MM.1S (cell line): ENCODE measurements at places on chromosomes 3 and 15.

- DNase-seq = no peak
These were observed 32.8 kb downstream of the PLSCR1 start for GRCh38 chr3:146511402-146512134.

- DNase-seq = no peak
These were observed 571 bp upstream of the RARRES1 start for GRCh38 chr3:158732856-158733200.

- no peak for DNase-seq
These were observed 24.9 kb upstream of the FAH start for GRCh38 chr15:80127911-80128310.

GRCh38 chr3:132723024-132723950 is 1.1 kb upstream of the NPHP3 start:
- DNase-seq = peak; percentile 35

- peak; percentile 87 for DNase-seq
These were observed 26.4 kb upstream of the SLC30A4 start for GRCh38 chr15:45548753-45549520.

DNA sequence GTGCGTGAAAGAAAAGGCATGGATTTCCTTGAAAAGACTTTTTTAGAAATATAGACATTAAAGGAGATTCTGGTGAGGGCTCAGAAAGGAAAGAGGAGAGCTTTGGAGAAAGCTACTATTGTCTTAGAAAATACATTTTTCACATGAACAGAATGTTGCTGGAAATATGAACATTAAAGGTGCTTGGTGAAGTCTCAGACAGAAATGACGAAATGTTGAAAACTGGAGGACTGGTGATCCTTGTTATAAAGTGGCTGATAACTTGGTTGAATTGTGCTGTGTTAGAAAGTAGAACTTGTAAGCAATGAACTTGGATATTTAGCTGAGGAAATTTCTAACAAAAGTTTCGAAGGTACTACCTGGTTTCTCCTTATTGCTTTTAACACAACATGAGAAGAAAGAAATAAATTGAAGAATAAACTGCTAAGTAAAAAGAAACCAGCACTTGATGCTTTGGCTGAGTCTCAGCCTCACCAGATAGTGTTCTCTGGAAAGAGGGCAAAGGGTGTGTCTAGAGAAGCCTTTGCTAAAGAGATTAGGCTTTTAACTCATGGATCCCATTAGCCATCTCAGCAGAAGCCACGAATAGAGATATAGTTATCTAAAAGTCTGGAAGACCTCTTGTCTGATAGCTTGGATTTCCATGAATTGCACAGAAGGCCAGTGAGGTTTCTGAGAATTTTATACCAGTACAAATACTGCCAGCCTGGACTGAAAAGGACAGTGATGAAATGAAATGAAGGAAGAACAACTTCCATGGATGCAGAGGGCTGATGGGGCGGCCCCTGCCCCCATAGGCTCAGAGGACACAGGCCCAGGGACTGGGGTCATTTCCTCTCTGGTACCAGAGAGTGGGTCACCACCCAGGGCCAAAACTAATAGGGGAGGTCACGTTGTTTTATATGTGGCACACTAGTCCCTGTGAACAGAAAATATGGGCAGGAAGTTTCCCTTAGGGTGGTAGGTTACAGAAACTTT is 91.5 kb downstream of the RPL22L1 start:
- no peak for DNase-seq

- DNase-seq = no peak
These were observed 704.8 kb upstream of the CFAP20DC start for GRCh38 chr3:59754456-59755129.

GRCh38 chr3:49718858-49719213 is 648 bp downstream of the AMIGO3 start:
- DNase-seq = no peak

DNA sequence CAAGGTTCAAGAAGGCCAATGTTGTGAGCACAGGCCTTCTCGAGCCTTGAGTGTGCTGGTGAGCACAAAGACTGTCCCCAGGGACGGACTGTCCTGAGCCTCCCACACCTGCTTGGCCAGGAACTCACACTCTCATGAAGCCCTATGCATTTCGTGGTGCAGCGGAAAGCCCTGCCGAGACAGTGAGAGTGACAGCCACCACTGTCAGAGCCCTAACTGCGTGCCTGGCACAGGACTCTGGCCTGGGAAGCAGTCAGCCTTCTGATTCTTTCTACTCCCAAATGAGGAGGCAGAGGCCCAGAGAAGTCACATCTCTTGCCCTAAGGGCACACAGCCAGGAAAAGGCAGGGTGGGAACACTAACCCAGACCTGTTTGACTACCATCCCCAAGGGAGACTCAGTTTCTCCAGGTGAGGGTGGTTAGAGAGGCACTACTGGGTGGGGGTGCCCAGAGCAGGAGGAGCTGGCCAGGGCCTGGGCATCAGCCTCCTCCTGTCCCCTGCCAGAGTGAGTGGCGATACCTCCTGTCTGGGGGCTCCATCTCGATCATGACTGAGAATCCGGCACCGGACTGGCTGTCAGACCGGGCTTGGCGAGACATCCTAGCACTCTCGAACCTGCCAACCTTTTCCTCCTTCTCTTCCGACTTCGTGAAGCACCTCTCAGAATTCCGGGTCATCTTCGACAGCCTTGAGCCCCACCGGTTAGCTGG is 50.8 kb downstream of the SEMA3G start:
- DNase-seq = no peak

DNA sequence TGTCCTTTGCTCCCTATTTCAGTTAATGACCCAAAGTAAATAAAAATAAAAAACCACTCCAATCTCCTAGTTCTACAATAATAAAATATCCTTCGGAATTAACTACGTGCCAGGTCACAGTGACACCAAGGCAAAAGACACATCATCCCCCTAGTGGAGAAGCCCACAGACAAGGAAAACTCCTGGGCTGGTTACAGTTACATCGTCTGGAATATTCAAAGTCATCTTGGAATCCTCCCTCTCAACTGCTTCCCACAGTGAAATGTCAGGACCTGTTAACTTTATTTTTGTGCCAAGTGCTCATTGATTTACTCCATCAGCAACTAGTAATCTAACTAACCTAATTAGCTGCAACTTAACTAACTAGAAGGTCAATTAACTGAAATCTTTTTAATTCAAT is 349.3 kb downstream of the MAGI1 start:
- DNase-seq = no peak

GRCh38 chr3:162729686-162730085 is 1233.1 kb downstream of the OTOL1 start:
- DNase-seq = no peak

DNA sequence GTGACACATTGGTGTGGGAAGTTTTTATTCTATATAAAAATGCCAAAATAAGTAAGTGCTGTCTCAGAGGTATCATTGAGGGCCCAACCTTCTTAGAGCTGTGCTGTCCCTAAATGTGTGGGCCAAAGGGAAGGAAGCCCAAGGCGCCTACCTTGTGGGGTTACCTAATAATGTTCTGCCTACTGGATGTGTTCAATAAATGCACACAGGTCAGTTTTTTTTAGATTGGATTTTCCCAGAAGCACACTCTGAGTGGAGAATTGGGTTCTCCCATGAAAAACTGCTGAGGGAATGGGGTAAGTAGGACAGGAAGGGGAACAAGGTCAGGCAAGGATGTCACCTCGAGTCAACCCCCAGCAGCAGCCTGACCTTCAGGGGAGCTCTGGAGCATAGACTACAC is 168.7 kb upstream of the FRMD4B start:
- no peak for DNase-seq

- DNase-seq = no peak
These were observed 37.0 kb downstream of the FMN1 start for GRCh38 chr15:33157371-33158037.

GRCh38 chr3:110101361-110101760 is 764.0 kb upstream of the DPPA4 start:
- no peak for DNase-seq

DNA sequence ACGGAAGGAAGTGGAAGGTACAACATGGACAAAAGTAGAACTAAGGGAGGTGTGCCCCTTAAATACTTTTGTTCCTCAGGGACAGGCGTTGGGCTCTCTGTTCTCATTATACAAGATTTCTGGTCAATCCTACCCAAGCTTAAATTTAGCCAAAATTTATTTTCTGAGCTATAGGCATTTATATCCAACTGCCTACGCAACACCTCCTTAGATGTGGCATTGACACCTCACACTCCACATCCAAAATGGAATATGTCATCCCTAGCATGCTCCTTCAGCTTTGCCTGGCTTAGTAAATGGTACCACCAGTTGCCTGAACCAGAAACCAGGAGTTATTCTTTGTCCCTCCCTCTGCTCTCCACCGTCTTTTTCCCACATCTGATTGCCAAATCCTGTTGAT is 26.2 kb downstream of the FANCD2OS start:
- DNase-seq = no peak

DNA sequence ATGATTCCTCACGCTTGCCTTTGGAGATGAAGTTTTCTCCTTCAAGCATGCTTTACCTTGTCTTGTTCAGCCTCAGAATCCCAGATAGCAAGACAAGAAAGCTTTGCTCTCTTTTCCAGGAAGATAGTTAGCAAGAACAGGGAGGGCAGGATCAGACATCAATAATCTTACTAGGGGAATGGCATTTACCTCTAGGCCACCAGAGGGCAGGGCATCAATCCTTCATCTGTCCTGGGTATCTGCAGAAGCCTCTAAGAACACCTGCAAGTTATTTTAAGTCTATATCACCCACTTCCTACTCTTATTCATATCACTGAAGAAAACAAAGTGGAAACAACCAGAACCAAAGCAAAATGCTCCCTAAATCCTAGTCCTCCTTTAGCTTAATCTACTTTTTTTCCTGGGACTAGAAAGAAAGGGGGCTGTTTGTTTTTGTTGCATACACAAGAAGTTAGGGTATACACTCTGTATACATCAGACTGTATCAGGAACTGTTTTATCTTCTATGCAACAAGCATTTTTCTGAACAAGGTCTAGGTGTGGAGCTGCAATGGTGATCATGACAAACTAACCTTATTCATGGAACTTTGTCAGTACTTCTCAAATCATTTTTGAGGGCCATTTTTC is 862.5 kb downstream of the CADM2 start:
- peak; percentile 75 for DNase-seq
